ENCODE measurements at places on chromosomes 3 and 15. TPM values are rescaled to one million over a fixed set of nuclear protein-coding genes. Genes with fewer than 3 reads are reported as not detected.

The GOLGA6L9 gene
- 1.1 TPM for total RNA-seq

The GP9 gene
- 0.40 TPM for total RNA-seq

The RCCD1 gene
- 12.0 TPM for total RNA-seq

The GAP43 gene
- total RNA-seq, result 4.3 TPM

The VPS13C gene
- total RNA-seq, result 38.3 TPM

The MUSTN1 gene
- 165 TPM for total RNA-seq

The PCOLCE2 gene
- total RNA-seq, result 2.5 TPM

The PGBD4 gene
- 1.6 TPM for total RNA-seq

The LRRFIP2 gene
- total RNA-seq, result 26.5 TPM

The EXD1 gene
- not detected for total RNA-seq

The BNC1 gene
- 1.0 TPM for total RNA-seq

The MELTF gene
- 6.1 TPM for total RNA-seq

The TMEM42 gene
- total RNA-seq, result 15.6 TPM

The NR1I2 gene
- total RNA-seq, result 0.27 TPM

The CPN2 gene
- 0.04 TPM for total RNA-seq

The OXSM gene
- total RNA-seq, result 11.0 TPM

The PLIN1 gene
- 0.13 TPM for total RNA-seq

The TRPC1 gene
- 16.3 TPM for total RNA-seq

The SLC28A1 gene
- total RNA-seq, result 0.35 TPM

The CLK3 gene
- total RNA-seq, result 31.9 TPM

The ADAMTS9 gene
- 97.4 TPM for total RNA-seq

The LYZL4 gene
- total RNA-seq, result not detected

Data from muscle of leg (tissue), 16 donors.